ENCODE measurements at places on chromosomes 4 and X. TPM values are rescaled to one million over a fixed set of nuclear protein-coding genes. Genes with fewer than 3 reads are reported as not detected.

GRCh38 chr4:41280010-41280409, 23.3 kb downstream of the UCHL1 start:
- no peak for DNase-seq

DNA sequence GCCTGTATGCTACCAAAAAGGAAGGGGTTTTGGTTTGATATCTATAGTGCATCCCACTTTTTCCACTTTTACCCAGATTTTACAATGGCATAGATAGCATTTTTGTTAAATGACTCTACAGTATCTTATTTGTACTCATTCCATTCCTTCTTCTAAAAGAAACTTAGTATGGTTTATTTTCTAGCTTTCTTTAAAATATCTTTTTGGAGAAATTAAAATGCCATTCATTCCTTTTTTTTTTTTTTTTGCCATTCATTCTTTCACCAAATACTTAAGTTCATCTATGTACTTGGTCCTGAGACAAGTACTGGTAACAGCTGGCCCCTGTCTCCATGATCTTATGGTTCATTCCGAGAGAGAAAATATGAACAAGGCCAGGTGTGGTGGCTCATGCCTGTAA, 49.1 kb downstream of the MID1 start:
- no peak for DNase-seq

GRCh38 chr4:78299565-78299972, 242.4 kb downstream of the FRAS1 start:
- DNase-seq, result no peak

DNA sequence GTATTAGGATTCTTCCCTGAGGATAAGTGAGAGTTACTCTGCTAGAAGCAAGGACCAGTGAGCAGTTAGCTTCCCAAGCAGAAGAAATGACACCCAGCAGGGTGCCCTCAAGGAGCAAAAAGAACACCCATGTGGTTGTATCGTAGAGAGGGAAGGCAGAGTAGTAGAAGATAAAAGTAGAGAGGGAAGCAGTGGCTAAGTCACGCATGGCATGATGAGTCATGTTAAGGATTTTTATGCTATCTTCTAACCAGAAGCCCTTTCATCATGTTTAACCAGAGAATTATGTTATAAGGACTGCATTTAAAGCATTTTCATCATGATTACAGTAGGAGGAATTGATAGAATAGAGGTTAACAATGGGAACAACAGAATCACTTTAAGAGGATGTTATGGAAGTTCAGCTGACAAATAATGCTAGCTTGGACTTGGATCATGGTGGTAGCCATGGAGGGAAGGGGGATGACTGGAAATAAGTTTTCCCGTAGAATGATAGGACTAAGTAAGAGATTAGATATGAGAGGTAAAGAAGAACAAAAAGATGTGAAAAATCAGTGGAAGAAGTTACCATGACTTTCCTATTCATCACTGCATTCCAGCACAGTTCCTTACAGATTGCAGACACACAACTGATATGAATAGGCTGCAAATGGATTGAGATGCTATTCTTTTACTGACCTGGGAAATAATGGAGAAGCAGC, 383.5 kb upstream of the INTU start:
- no peak for DNase-seq

DNA sequence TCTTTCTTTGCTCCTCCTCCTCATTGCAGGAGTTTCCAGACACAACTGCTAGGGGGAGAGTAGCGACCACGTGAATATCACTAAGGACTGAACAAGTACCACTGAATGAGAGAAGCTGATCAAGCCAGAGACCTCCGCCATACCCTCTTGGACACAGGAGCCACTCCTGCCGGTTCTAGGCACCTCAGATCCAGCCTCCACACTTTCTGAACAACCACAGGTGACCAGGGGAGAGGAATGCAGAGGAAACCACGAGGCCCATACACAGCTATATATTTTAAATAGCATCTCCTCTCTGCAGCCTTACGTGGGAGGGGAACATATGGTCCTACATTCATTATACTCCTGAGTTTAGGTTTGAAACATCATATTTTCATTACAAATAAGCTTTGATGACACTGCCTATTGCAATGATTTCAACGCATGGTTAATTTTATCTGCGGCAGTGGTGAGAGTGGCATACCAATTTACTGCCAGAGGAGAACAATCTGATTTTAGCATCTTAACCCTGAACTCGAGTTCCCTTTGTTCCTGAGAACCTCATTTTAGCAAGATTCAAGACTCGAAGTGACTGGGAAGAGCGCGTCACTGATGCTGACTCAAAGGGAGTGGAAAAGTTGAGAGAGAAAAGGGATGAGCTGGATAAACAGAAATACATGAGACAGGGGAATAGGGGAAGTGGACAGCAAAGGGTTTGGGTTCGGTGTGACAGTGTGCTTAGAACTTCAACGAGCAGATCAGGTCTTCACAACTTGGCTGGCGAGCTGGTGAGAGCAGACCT, 231.7 kb upstream of the PPARGC1A start:
- no peak for DNase-seq

GRCh38 chrX:115690511-115691216, 129.7 kb downstream of the PLS3 start:
- DNase-seq, result peak; percentile 81

DNA sequence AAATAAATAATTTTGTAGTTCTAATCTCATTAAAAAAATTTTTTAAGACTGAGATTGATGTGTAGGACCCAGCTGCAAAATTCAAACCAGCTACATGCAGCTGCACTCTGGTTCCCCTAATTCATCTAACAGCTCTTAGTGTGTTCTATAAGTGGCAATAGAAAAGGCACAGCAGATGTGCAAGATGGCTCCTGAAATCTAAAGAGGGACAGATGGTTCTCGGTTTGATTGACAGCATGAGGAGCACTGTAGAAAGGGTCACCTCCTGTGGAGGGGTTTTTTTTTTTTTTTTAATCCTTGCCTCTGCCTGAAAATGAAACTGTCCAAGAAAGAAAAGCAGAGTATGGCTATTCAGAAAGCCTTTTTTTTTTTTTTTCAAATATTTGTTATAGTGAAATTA, 16.9 kb upstream of the OCIAD1 start:
- no peak for DNase-seq

- DNase-seq, result peak; percentile 49
Measured at GRCh38 chrX:14039344-14039743, 9.7 kb upstream of the GEMIN8 start.

DNA sequence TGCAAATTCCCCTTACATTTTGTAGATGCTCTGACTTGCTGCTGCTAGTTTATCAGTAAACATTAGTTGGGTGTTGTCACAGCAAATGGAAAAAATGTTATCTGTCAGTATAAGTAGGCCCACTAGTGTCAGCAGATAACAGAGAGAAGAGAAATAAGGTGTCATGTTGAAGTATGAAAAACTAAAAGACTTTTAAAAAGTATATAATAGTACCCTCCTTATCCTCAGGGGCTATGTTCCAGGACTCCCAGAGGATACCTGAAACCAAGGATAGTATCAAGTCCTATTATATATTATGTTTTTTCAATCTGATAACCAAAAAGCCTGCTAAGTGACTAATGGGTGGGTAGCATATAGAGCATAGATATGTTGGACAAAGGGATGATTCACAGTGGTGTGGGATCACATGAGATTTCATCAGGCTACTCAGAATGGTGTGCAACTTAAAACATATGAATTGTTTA, 11.6 kb upstream of the BMP2K start:
- DNase-seq, result no peak

- no peak for DNase-seq
Measured at GRCh38 chr4:5881340-5881739, 11.5 kb downstream of the CRMP1 start.

- no peak for DNase-seq
Measured at GRCh38 chr4:125433453-125433852, 118.7 kb downstream of the FAT4 start.

- DNase-seq, result no peak
Measured at GRCh38 chrX:134865682-134866255, 125.0 kb upstream of the SMIM10 start.

DNA sequence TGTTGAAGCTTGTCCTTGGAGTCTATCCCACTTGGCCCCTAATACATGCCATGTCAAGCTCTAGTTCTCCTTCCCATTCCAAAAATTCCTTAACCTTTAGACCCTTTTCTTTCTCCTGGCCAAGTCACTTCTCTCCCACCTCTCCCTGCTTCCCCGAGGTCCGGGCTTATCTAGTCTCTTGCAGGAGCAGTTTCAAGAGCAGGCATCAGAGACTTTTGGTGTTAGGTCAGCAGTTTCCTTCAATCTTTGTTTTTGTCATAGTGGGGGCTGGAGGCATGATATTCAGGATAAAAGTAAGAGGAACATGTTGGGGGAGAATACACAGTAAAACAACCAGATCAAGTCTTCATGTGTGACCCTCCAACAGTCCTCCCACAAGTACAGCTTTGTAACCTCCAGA, 11.5 kb upstream of the IDS start:
- no peak for DNase-seq

- DNase-seq, result no peak
Measured at GRCh38 chr4:45385306-45385705, 659.0 kb upstream of the GNPDA2 start.

- no peak for DNase-seq
Measured at GRCh38 chrX:143115466-143115865, 89.7 kb downstream of the SPANXN4 start.

DNA sequence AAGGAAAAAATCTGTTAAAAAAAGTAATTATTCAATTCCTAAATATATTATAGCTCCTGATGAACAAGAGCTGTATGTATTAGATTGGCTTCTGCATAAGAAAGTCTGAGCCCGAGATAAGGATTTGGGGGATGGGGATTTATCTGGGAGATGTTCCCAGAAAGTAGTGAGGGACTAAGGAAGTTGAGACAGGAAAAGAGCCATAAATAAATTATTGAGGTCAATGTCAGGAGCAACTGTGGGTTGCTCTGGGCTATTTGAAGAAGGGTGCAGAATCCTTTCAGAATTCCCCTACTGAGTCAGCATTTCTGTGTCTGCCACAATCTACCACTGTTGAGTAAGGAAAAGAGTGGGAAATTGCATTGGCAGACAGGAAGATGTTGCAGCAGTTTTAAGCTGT, 3.1 kb upstream of the TDO2 start:
- DNase-seq, result no peak

- no peak for DNase-seq
Measured at GRCh38 chr4:137310166-137310565, 222.1 kb downstream of the PCDH18 start.

- DNase-seq, result no peak
Measured at GRCh38 chr4:41460641-41461040, 77.3 kb upstream of the LIMCH1 start.

GRCh38 chr4:70442474-70442873, 29.5 kb upstream of the MUC7 start:
- no peak for DNase-seq

DNA sequence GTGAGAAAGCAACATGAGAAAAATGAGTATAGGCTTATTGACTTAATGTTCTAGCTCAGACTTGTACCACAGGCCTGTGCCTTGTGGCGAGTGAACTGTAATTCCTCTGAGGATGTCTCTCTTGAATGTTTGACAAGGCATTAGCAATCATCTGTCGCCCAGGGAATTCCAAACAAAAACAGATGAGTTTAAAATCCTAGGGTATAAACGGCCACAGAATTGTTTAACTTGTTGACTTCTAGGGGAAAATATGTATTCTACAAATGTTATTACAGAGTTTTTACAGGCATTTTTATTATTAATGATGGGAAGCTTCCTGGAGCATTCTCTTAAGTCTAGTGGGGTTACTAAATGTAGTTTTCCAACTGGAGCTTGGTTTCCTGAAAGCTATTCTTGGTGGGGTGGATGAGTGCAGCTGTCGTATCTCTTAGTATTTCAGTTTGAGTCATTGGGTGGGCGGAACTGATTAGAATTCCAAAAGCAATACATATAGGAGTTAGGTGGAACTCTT, 40.6 kb downstream of the ARHGAP10 start:
- no peak for DNase-seq

- no peak for DNase-seq
Measured at GRCh38 chr4:151486168-151486567, 77.2 kb downstream of the FHIP1A start.

DNA sequence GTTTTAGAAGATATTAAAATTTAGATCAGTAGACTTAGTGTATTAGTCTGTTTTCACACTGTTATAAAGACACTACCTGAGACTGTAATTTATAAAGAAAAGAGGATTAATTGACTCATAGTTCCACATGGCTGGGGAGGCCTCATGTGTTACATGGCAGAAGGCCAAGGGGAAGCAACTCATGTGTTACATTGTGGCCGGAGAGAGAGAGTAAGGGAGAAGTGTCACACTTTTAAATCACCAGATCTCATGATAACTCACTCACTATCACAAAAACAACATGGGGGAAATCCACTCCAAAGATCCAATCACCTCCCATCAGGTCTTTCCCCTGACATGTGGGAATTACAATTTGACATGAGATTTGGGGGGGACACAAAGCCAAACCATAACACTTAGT, 1159.7 kb upstream of the PCDH7 start:
- no peak for DNase-seq

DNA sequence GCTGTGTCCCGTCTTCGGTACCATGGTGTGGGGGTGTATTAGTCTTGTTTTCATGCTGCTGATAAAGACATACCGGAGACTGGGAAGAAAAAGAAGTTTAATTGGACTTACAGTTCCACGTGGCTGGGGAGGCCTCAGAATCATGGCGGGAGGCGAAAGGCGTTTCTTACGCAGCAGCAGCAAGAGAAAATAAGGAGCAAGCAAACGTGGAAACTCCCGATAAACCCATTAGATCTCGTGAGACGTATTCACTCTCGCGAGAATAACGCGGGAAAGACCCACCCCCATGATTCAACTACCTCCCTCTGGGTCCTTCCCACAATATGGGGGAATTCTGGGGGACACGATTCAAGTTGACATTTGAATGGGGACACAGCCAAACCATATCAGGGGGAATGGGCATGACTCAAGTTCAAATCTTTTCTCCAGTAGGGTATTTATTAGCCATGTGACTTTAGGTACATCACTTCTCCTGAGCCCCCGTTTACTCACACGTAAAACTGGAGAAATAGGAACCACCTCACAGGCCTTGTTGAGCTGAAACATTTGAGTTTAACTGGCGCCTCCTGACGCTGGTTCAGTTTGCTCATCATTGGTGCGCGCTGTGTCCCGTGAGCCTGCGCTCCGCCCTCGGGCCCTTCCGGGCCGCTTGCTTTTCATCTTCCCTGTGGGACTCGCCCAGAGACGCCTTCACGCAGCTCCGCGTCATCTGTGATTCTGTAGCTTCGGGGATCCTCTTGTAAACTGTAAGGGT, 35.5 kb upstream of the FAT1 start:
- no peak for DNase-seq

The CACNA1F gene
- polyA plus RNA-seq, result 0.47 TPM

The EGF gene
- polyA plus RNA-seq, result 3.6 TPM

The USP26 gene
- polyA plus RNA-seq, result not detected

The GSPT2 gene
- polyA plus RNA-seq, result 21.2 TPM

The NDNF gene
- polyA plus RNA-seq, result 84.9 TPM

The ARMCX1 gene
- polyA plus RNA-seq, result 49.1 TPM

Data from left kidney (tissue), 8 donors.